ENCODE measurements at places on chromosomes 4 and X.

GRCh38 chr4:113673450-113673849, 88.1 kb downstream of the CAMK2D start:
- no peak for DNase-seq

DNA sequence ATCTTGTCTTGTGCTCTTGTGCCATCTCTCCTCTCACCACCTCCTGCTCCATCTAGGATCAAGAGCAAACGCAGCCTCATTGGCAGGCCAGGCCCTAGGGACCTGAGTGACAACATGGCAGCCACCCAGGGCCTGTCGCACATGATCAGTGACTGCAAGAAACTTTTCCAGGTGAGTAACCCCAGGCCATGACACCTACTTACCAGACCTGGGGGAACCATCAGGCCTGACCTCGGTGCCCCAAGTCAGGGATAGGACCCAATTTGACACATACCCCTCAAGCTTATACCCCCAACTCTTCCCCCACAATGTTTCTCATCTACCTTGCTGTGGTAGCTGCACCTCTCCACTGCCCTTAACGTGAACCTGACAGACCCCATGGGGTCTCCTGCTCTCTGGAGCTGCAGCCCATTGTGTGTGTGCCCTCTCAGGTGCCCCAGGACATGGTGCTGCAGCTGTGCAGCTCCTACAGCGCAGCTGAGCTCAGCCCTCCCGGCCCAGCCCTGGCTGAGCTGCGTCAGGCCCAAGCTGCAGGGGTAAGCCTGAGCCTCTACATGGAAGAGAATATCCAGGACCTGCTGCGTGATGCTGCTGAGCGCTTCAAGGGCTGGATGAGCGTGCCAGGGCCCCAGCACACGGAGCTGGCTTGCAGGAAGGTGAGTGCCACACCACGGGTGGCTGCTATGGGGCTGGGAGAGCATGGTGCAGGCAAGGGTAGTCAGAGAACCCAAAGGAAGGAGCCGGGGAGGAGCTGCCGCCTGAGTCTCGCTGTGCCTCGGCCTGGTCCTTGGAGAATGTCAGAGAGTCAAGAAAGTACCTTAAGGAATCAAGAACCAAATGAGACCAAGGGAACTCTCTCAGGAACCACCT, 74.8 kb downstream of the STARD8 start:
- DNase-seq, result no peak

GRCh38 chrX:18652636-18653035, 19.3 kb downstream of the RS1 start:
- DNase-seq, result no peak

- no peak for DNase-seq
Observed at GRCh38 chrX:1536712-1537030, 314 bp downstream of the P2RY8 start.

DNA sequence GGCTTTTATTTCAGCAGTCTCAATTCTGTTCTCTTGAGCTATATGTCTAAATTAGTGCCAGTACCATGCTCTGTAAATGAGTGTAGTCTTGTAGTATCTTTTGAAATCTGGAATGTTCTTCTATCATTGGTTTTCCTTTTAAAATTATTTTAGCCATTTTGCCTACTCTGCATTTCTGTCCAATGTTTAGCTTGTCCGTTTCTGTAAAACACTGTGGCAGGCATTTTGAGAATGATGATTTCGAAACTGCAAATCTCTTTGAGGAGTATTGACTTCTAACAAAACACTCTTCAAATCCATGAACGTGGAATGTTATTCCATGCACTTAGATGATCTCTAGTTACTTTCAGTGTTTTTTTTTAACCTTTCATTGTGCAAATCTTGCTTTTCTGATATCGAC, 28.3 kb upstream of the PPP4R3C start:
- no peak for DNase-seq

DNA sequence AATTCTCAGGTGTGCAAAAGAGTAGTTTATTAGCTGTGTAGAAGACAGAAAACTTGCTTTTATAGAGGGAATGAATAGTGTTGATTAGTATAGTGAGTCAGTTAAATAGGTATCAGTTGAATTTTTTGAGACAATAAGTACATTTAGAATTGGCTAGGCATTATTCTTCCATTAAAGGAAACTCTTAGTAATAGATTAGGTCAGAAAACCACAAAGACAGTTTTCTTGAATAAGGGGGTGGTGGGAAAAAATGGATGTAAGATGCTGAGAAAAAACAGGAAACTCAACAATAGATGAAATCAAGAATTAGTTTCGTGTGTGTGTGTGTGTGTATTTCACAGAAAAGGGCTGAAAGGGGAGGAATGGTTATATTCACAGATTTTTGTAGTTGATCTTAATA, 16.8 kb downstream of the CD38 start:
- no peak for DNase-seq

DNA sequence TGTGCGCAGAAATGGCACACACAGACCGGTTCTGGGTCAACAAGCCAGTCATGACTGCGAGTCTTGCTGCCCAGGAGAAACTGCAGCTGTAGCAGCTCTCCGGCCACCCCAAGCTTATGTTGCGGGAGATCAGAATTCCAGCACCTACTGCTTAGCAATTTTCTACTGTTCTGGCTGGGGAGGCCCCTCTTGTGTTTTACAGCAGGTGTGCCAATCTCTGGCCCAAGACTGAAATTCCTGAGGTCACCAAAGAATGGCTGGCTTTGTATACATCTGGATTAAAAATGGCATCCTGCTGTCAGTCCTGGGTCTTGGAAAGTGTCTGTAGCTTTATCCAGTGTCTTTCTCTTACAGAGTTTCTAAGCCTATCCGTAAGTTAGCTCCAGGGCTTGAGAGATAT, 68.9 kb upstream of the TRAM1L1 start:
- DNase-seq, result no peak

GRCh38 chr4:184030036-184030435, 124.9 kb downstream of the STOX2 start:
- DNase-seq, result no peak

- no peak for DNase-seq
Observed at GRCh38 chr4:38113132-38113531, 152.9 kb downstream of the PTTG2 start.

- no peak for DNase-seq
Observed at GRCh38 chr4:183971929-183972490, 66.9 kb downstream of the STOX2 start.

DNA sequence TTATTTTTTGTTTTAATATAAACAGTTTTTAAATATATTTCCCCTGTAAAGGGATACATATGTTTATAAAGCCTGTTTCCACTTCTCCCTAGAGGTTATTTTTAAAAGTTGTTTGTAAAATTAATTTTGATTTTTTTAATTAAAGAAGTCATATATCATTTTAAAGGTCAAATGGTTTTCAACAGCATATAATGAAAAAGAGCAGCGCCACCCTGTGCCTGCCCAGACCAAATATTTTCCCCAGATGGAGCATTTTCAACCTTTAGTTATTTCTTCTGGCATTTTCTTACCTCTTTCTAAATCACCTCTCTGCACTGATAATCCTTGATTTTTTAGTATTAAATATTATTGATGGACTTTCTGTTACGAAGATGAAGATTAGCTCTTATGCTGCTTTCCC, 21.0 kb downstream of the MSX1 start:
- no peak for DNase-seq

DNA sequence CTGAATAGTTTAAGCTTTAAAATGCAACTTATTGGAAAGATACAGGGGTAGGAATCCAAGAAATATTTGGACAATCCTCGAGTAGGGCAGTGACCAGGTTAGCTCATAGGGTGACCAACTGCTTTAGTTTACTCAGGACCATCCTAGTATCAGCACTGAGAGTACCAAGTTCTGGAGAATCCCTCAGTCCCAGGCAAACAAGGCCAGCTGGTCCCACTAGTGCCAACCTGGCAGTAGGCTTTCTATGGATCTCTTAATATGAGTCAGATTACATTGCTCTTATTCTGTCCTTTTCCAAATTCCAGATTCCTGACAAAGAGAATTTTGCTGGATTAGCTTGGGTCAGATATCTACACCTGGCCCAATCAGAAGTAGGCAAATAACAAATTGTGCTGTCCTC, 493.7 kb downstream of the KCNIP4 start:
- no peak for DNase-seq

GRCh38 chr4:187961171-187961570, 34.4 kb upstream of the ZFP42 start:
- no peak for DNase-seq

DNA sequence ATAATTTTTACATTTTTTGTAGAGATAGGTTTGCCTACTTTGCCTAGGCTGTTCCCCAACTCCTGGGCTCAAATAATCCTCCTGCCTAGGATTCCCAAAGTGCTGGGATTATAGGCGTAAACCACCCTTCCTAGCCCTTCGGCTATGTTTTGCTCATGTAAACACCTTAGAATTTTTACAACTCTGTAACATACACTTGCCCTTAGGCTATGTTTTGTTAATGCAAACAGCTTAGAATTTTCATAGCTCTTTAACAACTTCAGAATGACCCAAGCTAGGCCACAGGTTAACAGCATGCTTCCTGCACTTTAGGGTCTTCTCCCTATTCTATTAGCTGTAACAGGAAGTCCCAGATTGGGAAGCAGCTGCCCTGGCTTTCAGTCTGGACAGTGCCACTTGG, 24.2 kb downstream of the KLHL15 start:
- no peak for DNase-seq

DNA sequence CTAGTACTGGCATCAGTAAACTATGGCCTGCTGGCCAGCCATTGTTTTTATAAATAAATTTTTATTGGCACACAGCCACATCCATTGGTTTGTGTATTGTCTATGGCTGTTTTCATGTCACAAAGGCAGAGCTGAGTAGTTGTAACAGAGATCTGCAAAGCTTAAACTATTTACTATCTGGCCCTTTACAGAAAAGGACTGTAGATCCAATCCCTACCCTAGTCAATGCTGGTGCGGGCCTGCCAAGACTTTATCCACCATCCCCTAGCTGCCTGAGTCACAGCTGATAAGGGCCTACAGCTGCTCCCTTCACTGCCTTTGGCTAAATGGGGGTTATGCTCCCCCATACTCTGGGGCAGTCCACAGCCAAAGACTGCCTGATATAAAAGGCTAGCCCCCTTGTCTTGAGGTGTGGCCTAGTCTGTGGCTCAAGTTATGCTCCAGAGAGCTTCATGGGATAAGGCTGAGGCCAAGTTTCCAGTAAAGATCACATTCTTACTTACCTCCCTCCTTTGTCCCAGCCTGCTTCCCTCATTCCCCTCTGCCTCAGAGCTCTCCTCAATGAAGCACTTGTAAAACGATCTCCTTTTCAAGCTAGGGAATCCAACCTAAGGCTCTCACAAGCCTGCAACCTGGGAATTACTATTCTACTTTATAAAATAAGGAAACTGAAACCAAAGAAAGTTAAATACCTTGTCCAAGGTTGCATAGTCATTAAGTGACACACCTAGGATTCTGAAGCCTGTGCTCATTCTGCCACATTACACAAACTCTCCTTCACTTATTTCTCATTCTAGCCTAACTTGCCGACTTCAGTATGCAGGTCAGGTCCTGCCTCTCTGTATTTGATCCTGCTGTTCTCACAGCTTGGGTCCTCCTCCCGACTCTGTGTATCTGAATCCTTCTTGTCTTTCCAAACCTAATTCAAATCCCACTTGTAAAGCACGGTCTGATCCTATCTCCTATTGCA, 20.7 kb downstream of the ACE2 start:
- DNase-seq, result no peak

DNA sequence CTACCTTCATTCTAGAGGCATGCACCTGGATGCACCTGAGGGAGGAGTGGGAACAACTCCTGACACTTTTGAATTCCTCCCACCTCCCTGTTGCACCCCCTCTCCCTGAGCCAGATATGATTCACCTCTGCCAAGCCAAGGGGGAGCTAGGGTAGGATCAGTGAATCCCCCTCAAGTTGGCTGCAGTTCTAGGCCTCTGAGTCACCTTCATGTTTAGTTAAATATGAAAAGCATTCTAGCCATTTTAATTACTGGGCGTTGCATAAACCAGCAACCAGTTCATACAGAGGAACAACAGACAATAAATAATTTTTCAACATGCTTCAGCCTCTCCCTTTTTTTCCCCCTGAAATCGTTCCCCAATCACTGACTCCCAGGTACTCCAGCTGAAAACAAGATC, 1440.2 kb downstream of the ADGRL3 start:
- no peak for DNase-seq

DNA sequence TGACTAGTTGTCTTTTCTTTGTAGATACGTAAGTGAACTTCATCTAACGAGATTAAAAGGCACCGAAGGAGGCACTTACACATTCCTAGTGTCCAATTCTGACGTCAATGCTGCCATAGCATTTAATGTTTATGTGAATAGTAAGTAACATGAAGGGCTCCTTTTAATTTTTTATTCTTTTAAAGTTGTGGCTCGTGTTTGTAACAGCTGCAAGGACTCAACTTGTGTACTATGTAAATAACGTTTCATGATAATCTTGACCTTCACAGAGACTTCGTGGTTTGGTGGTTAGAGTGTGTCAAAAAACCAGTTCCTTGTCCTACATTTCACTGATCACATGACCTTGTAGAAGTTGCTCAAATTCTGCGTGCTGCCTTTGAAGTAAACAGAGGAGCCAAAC, 51.6 kb downstream of the KIT start:
- DNase-seq, result no peak

DNA sequence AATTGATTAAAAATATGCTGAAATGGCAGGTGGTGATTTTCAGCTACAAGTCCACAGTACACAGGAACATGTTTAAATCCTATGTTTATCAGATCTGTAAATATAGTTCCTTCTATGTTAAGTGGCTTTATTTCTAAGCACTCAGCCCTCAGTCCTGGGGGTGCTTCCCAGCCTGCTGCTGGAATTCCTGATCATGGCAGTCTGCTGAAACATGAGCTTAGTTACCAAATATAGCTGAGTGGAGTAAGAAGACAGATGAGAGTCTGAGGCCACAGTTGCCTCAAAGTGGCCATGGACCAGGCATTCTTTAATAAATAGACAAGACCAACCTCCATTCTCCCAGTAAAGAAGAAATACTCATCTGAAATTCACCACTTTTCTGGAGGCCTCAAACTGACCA, 17.1 kb upstream of the DDX60 start:
- DNase-seq, result peak; percentile 63

DNA sequence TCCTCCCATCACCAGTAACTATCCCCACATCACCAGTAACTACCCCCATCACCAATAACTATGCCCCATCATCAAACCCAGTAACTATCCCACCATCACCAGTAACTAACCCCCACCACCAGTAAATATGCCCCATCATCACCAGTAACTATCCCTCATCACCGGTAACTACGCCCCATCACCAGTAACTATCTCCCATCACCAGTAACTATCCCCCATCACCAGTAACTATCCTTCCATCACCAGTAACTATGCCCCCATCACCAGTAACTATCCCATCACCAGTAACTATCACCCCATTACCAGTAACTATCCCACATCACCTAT, 2.9 kb downstream of the ASMTL start:
- no peak for DNase-seq

DNA sequence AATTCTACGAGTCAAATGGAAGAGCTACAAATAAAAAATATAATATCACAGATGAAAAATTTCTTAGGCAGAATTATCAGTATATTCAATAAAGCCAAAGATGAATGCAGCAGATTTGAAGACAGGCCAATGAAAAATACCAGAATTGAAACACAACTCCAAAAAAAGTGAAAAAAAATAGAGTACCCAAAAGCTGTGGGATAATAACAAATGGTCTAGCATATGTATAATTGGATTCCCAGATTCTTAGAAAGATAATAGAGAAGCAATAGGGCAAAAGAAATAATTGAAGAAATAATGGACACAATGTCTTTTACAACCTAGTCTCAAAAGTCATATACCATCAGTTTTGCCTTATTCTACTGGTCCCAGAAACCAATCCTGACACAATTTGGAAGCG, 4.4 kb downstream of the ANAPC10 start:
- no peak for DNase-seq

- no peak for DNase-seq
Observed at GRCh38 chr4:40241941-40242340, 45.1 kb downstream of the RHOH start.
